ENCODE measurements at places on chromosomes 6 and 20. TPM values are rescaled to one million over a fixed set of nuclear protein-coding genes. Genes with fewer than 3 reads are reported as not detected.

GRCh38 chr6:160750276-160750689 is 48.2 kb downstream of the PLG start:
- DNase-seq = peak; percentile 16
- no peaks in the 10 kb centered on the region for H3K4me1 ChIP-seq
- no peak overlapping the region for H3K4me3 ChIP-seq
- no peak overlapping the region for H3K27ac ChIP-seq
- no peaks in the 10 kb centered on the region for H3K27me3 ChIP-seq
- H3K36me3 ChIP-seq = no peaks in the 10 kb centered on the region

DNA sequence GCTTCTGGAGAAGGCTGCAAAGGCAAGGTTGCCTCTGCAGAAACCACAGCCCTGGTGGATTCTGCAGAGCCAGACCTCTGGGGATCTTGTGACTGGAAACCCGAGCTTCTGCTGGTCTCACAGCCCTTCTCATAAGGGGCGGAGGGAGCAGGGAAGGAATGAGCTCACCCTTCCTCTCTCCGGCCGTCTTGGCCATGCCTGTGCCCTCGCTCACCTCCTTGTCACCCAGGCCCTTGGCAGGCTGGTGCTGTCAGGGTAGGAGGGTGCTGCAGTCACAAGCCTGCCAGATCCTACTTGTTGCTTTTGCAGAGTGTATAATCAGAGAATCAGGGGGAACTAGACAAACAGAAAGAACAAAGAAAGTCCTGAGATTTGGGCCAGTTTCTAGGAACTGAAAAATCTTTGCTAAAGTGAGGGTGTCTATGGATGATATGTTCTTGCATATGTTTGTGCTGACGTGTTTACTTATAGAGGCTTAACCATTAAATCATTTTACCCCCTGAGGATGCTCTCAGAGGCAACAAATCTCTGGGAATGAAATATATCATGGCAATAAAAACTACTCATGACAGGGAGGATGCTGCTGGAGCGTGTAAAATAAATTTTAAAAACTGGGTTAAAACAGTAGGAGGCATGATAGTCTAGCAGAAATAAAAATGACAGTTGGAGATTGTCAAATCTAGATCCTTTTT is 244.9 kb upstream of the SOX4 start:
- H3K27ac ChIP-seq = no peak overlapping the region
- no peaks in the 10 kb centered on the region for H3K4me1 ChIP-seq
- DNase-seq = no peak
- no peak overlapping the region for H3K4me3 ChIP-seq

Gene CRNKL1
- 32.1 TPM for total RNA-seq

Gene METTL24
- total RNA-seq = not detected

- H3K36me3 ChIP-seq = no peaks in the 10 kb centered on the region
- H3K27me3 ChIP-seq = no peaks in the 10 kb centered on the region
- H3K4me3 ChIP-seq = no peak overlapping the region
Observed at GRCh38 chr6:109507490-109508072, 24.6 kb upstream of the ZBTB24 start.

DNA sequence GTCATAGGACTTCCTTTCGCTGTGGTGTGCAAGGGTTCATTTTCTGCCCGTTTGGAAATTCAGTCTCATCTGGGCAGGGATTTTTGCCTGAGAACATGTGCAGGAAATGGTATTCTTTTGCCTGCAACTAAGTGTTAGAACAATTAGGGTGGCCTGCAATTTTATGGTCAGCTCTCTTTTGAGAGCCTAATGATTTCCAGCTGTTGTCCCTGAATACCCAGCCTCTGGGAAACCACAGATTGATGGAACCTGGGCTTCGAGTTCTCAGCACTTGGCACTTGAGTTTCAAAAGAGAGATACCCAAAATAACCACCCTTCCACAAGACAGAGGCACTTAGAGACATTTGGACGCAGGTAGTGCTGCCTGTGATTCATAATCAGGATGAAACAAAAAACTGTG is 217.2 kb upstream of the FOXA2 start:
- H3K27ac ChIP-seq = no peak overlapping the region
- H3K4me1 ChIP-seq = no peaks in the 10 kb centered on the region
- H3K4me3 ChIP-seq = no peak overlapping the region
- H3K36me3 ChIP-seq = no peaks in the 10 kb centered on the region

DNA sequence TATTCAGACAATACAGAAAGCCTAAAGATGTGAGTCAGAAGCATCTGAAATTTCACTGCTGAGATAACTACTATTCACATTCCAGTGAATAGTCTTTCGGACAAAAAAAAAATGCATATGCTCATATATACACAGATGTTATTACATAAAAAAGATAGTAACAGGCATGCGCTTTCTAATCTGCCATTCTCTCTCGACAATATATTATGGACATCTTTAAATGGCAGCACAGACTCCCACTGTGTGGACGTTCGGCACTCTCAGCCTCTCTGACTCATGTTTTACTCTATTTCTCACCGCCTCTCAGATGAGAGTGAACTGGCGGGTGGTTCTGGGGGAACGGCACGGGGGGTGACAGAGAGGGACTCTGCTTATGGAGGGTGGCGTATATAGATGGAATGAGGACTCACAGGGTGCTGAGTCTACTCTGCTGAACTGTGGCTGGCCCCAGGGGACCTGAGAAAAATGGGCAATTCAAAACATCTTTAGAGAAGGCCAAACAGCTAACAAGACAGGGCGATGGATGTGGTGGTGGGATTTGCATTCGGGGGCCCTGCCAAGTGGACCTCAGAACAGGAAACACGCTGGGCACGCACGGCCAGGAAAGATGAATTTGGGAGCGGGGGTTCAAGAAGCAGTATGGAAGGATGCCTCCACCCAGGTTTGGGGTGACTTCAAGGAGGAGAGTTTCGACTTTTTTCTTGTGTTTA is 68.9 kb downstream of the MDGA1 start:
- H3K4me1 ChIP-seq = peaks cover 43% of the 10 kb centered on the region
- no peaks in the 10 kb centered on the region for H3K27me3 ChIP-seq
- no peak for DNase-seq
- no peak overlapping the region for H3K27ac ChIP-seq

GRCh38 chr20:38372806-38373205 is 26.5 kb downstream of the LBP start:
- no peak for DNase-seq
- H3K27ac ChIP-seq = no peak overlapping the region
- no peaks in the 10 kb centered on the region for H3K36me3 ChIP-seq
- peaks cover 4% of the 10 kb centered on the region for H3K4me1 ChIP-seq
- no peak overlapping the region for H3K4me3 ChIP-seq

DNA sequence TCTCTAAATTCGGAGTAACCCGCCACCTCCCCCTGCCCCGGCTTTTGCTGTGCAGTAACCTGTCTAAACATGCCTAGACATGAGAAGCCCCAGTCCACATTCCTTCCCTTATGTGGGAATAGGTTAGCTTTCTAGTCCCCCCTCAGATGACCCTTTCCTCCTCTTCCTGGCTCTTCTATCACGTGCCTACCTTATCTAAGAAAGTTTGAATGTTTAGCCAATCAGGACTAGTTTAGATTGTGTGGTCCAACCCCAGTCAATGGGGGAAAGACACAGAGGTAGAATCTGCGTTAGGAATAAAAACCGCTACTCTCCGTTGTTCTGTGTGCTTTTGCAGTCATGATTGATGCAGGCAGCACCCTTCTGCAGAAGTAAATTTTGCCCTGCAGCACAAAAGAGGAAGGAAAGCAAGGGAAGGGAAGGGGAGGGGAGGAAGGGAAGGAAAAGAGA is 69.0 kb upstream of the CD93 start:
- no peak overlapping the region for H3K27ac ChIP-seq

DNA sequence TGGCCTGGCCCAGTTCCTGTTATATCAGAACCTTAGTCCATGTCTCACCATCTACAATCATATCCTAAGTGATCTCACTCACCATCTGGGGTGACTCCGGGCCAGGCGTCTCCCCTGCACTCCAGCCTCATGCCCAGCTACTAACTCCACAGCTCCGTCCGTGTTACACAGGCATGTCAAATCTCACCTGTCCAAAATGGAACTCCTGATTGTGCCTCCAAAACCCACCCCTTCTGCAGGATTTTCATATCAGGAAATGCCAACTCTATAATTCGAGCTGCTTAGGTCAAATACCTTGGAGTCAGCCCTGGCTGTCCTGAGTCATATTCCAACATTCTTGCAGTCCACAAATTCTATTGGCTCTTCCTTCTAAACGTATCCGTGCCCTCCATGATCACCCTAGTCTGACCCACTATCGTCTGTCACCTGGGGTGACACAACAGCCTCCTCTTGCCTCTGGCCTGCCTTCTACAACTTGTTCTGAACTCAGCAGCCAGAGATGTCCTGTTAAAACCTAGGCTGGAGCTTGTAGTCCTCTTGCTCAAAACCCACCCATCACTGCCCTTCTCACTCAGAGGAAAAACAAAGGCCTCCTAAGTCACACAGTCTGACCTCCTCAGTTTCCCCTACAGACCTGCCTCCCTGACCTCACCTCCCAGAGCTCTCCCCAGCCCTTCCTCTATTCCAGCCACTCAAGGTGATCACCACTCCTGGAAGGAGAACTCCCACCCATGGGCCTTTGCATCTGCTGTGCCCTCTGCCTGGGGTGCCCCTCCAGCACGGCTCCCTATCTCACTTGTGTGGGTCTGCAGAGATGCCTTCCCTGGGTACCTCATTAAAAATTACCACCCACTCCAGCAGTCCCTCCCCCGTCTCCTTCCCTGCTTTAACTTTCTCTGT is 85.3 kb upstream of the SIRPA start:
- H3K27ac ChIP-seq = no peak overlapping the region
- no peaks in the 10 kb centered on the region for H3K27me3 ChIP-seq
- peaks cover 23% of the 10 kb centered on the region for H3K4me1 ChIP-seq
- DNase-seq = no peak
- H3K36me3 ChIP-seq = no peaks in the 10 kb centered on the region

DNA sequence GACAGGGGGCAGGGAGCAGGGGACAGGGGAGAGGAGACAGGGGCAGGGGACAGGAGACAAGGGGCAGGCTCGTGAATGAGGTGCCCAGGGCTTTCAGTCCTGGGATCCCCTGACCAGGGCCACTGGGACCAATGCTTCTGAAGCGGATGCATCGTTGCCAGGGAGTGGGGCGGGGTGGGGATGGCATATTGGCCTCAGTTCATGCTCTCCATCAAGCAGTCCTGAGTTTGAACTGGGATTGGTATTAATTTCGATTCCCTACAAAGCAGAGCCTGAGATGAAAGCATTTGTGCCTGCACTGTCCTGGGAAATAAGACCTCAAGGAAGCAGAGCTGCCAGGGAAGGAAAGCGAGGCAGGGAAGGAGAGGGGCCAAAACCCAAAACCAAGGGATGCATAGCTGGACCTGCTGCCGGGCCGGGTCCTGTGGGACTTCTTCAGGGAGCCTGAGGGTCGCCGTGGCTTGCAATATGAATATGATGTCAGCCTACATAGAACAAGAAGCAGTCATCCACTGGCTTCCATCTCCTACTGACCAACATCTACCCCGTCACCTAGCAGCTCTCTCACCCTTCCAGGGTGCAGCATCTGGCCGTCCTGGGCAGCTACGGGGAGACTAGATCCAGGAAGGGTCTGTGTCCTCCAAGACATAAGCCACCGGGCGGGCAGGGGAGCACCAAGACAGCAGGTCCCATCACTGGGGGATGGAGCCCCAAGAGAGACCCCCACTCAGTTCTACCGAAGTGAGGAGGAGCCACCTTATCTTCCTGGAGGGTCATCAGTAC is 233.3 kb downstream of the SYNDIG1 start:
- DNase-seq = no peak
- H3K4me3 ChIP-seq = no peak overlapping the region
- H3K36me3 ChIP-seq = no peaks in the 10 kb centered on the region
- H3K27me3 ChIP-seq = no peaks in the 10 kb centered on the region
- no peaks in the 10 kb centered on the region for H3K4me1 ChIP-seq

Gene CGA
- not detected for total RNA-seq

- H3K27ac ChIP-seq = peak overlapping the region; percentile 76
- peaks cover 19% of the 10 kb centered on the region for H3K4me1 ChIP-seq
- no peaks in the 10 kb centered on the region for H3K27me3 ChIP-seq
- H3K4me3 ChIP-seq = no peak overlapping the region
- DNase-seq = peak; percentile 78
- H3K36me3 ChIP-seq = no peaks in the 10 kb centered on the region
Observed at GRCh38 chr6:154683756-154684523, 49.3 kb upstream of the SCAF8 start.

Gene ADGRF1
- not detected for total RNA-seq

GRCh38 chr6:65998544-65998943 is 291.5 kb upstream of the EYS start:
- no peaks in the 10 kb centered on the region for H3K36me3 ChIP-seq
- H3K27ac ChIP-seq = no peak overlapping the region
- DNase-seq = no peak

DNA sequence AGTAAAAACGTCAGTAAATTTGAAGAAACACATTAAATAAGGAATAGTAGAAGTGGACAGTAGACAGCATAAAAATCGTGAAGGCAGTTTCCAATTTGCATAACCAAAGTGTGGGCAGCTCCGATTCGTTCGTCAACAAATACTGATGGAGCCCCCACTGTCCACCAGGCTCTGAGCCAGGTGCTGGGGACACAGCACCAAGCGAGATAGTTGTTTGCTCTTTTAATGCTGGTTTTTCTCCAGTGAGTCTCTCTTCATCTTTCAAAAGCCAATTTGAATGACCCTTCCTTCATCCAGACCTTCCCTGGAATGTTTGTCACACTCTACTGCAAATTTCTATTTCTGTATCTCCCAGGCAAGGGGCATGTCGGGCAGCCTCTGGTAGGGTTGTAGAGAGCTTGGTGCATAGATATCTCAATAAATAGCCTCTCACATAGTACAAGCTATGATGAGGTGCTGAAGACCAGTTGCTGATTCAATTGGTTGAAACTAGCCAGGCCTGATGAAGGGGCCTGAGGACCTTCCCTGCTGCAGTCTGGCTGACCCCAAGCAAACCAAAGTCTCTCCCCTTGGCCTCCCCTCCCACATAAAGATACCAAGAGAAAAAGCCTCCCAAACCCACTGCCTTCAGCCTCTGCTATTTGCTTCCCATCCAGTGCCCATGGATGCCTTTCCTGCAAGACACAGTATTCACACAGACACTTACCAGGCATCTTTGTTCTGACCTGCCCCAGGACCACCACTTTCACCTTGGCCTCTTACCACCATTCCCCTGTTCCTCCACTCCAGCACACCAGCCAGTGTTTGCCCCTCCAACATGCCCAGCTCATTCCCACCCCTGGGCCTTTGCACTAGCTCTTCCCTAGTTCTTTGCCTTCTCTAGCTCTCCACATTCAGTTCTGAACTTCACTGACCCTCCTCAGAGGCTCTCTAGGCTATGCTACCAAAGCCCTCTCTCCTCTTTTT is 125.2 kb downstream of the CEBPB start:
- DNase-seq = no peak
- H3K4me1 ChIP-seq = no peaks in the 10 kb centered on the region
- H3K27ac ChIP-seq = no peak overlapping the region
- no peaks in the 10 kb centered on the region for H3K27me3 ChIP-seq
- H3K4me3 ChIP-seq = no peak overlapping the region

GRCh38 chr20:23111307-23111943 is 25.3 kb upstream of the CD93 start:
- no peak overlapping the region for H3K4me3 ChIP-seq
- no peaks in the 10 kb centered on the region for H3K4me1 ChIP-seq
- no peaks in the 10 kb centered on the region for H3K27me3 ChIP-seq
- H3K36me3 ChIP-seq = no peaks in the 10 kb centered on the region
- H3K27ac ChIP-seq = no peak overlapping the region

Gene COL12A1
- total RNA-seq = not detected

Gene FLOT1
- 75.7 TPM for total RNA-seq
